ENCODE measurements at places on chromosomes 2 and 18.

GRCh38 chr2:66481100-66481549, 46.2 kb downstream of the MEIS1 start:
- no peak for DNase-seq

GRCh38 chr18:12458771-12459170, 51.0 kb downstream of the PRELID3A start:
- no peak for DNase-seq

DNA sequence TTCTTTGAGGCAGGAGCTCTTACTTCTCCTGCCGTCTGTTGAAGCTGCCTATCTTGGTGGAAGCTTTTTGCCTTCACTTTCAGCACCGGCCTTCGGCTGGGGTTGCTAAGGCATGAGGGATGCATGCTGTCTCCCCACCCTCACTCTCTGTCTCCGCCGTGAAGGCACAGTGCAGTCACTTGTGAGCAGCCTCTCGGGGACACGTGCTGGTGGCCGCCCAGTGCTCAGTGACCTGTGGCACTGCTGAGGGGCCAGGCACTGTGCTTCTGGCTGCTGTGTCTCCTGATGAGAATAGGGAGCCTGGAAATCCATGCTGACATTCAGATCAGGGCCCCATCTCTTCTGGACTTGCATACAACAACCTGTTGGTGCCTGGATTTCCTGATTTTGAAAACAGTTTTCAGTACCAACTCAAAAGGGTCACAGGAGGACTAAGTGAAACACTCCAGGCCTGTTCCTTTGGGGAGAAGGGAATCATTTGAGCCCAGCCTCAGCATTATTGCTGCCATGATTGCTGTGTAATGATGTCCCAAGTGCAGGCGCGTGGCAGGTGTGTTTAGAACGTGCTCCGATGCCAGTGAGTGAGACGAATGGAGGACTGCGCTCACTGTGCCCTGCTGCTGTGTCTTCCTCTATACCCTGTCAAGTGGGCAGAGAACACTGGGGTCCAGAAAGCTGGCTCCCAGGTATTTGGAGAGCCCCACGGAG, 218.1 kb downstream of the SEPTIN10 start:
- DNase-seq = no peak

- DNase-seq = no peak
These were observed 30.0 kb upstream of the NFATC1 start for GRCh38 chr18:79365701-79366100.

- no peak for DNase-seq
These were observed 59.3 kb upstream of the OTOF start for GRCh38 chr2:26537069-26537825.

GRCh38 chr2:71151620-71152019, 21.2 kb downstream of the MPHOSPH10 start:
- DNase-seq = no peak

GRCh38 chr18:50879302-50880118, 592 bp downstream of the ME2 start:
- DNase-seq = peak; percentile 45

DNA sequence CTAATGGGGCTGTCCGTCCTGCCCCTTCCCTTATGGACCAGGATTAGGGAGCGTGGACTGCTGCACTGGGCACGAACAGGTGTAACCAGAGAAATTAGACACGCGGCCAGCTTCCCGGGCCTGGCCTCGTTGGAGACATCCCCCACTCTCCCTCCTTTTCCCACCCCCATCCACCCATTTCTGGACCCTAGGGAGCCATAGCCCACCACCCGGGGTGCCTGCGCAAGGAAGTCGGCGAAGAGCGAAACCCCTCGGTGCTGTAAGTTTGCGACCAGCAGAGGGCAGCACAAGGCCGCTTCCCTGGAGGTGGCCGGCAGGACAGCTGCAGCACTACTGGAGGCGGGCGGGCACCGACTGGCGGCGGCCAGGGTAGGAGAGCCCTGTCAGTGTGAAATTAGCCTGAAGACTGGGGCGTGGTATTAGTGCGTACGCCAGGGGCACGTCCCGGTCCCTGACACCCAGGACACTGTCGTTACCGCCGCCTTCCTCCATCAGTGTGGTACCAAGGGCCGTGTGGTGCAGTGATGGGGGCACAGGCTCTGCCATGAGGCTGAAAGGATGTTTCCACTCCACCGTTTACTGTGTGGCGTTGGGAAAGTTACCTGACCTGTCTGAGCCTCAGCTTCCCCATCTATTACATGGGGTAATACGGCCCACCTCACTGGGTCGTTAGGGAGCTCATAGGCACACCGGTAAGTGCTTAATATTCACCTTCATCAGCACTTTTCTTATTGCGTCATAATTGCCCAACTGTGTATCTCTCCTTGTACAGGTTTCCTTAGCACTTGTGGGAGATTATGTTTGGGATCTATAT, 36.0 kb upstream of the CD207 start:
- peak; percentile 81 for DNase-seq

GRCh38 chr2:33358878-33359277, 117.6 kb upstream of the RASGRP3 start:
- no peak for DNase-seq
